ENCODE measurements at places on chromosomes 12 and 14.

GRCh38 chr12:26277506-26278246 is 82.3 kb downstream of the SSPN start:
- no peak for DNase-seq

DNA sequence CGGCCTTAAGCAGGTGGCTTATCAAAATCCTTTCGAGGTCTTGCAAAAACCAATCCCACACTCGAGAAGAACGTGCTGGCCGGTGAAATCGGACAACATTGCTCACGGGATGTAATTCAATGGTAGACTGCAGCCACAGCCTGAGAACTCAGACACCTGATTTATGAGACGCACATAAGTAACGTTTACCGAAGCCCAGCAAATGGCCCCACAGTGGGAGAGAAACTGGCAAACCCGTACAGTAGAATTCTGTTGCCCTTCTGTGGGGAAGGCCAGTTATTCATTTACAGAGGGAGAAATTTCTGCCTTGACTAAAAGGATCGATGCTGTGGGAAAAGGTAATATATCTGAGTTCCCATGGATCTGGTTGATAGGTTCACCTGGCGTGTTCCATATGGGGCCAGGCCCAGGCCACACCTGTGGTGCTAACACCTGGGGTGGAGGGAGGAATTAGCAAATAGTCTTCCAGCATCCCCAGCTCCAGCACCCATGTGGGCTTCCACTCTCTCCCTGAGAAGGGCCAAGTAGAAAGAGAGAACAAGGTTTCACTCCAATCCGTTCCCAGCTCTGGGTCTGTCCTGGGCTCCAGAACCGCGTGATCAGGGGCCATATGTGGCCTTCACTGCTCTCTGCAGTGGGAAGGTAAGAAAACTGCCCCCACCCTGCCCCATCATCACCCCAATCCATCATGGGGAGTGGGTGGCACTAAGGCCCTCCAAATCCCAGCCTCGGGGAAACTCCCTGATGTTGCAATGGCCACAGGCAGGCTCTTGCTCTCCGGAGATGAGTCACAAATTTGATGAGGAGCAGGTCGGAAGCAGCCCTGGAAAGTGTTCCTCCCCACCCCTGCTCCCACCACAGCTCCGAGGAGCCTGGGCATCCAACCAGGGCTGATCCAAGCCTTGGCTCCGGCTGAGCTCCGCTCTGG is 12.7 kb downstream of the BDKRB1 start:
- peak; percentile 82 for DNase-seq

DNA sequence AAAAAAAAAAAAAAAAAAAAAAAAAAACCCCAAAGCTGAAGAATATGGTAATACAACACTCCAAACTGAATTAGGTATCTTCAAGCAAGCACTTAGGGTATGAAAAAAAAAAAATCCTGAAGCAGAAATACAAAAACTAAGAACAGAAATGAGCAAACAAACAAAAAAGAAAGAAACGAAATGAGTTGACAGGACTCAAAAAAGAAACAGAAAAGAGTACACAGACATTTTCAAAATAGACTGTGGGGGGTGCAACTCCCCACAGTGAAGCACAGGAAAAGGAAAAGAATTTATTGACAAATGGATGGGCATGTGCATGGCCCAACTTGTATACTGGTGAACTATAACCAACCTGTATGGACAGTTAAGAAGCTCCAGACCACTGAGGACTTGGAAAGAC is 24.6 kb downstream of the RPS6KA5 start:
- no peak for DNase-seq

GRCh38 chr12:12032851-12033797 is 37.6 kb upstream of the BCL2L14 start:
- peak; percentile 65 for DNase-seq

- DNase-seq, result no peak
Observed at GRCh38 chr12:120472521-120472920, 3.0 kb upstream of the SRSF9 start.

DNA sequence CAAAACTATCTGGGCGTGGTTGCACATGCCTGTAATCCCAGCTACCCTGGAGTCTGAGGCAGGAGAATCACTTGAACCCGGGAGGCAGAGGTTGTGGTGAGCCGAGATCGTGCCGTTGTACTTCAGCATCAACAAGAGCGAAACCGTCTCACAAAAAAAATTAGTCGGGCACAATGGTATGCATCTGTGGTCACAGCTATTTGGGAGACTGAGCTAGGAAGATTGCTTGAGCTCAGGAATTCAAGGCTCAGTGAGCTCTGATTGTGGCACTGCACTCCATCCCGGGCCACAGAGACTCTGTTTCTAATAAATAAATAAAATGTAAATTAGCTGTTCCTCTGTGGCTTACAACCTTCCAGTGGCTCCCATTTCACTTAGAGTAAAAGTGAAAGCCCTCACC is 28.0 kb downstream of the RCOR1 start:
- DNase-seq, result peak; percentile 40

DNA sequence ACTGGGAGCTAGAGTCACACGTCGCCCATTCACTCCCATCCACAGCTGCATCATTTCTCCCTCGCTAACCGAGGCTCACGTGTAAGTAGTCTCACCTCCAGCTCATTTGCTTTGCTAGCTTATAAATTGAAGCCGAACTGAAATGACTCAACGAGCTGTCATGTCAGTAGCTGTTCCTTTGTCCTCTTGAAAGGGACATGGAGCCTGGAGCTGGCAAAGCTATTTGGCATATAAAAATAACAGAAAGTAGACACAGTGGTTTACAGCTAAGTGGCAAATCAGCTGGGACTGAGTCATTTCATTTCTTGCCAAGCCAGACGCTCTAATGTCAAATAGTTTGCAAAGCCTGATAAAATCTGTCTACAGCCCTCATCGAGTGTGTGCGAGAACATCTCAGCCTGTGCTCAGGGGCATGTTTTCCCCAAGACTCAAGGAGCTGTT is 114.4 kb upstream of the TMEM233 start:
- DNase-seq, result no peak

GRCh38 chr12:89427508-89428156 is 75.3 kb upstream of the DUSP6 start:
- DNase-seq, result no peak

- DNase-seq, result peak; percentile 70
Observed at GRCh38 chr14:59358102-59358501, 107.1 kb downstream of the GPR135 start.

GRCh38 chr12:104122298-104122697 is 15.7 kb downstream of the NFYB start:
- DNase-seq, result no peak

DNA sequence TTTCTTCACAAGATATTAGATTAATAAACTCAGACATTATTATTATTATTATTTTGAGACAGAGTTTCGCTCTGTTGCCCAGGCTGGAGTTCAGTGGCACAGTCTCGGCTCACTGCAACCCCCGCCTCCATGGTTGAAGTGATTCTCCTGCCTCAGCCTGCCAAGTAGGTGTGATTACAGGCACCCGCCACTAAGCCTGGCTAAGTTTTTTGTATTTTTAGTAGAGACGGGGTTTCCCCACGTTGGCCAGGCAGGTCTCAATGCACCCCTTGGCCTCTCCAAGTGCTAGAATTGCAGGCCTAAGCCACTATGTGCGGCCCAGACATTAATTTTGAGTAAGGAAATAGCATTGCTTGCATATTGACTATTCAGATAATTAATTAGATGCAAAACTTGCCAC is 554.9 kb upstream of the LRFN5 start:
- no peak for DNase-seq

GRCh38 chr14:88063811-88064210 is 58.9 kb downstream of the GPR65 start:
- no peak for DNase-seq

- no peak for DNase-seq
Observed at GRCh38 chr12:113086249-113087164, 30.0 kb downstream of the DTX1 start.

GRCh38 chr12:75774261-75775052 is 257.1 kb downstream of the PHLDA1 start:
- no peak for DNase-seq

DNA sequence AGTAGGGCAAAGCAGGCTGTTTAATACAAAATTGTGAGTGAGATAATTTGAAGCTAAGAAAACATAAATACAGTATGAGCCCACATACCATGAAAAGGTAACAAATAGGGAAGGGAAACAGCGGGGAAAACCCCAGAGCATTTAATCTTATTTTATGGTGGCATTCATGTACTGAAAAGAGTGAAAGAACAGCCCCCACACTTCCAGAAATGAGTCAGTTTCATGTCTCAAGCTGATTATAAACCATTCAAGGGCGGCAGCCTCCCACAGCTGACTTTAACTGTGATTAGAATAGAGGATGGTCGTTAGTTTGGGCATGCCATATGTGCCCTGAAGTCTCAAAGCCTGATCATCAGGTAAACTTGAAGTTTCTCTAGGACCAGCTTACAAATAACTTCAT is 64.5 kb downstream of the FOXG1 start:
- DNase-seq, result no peak

DNA sequence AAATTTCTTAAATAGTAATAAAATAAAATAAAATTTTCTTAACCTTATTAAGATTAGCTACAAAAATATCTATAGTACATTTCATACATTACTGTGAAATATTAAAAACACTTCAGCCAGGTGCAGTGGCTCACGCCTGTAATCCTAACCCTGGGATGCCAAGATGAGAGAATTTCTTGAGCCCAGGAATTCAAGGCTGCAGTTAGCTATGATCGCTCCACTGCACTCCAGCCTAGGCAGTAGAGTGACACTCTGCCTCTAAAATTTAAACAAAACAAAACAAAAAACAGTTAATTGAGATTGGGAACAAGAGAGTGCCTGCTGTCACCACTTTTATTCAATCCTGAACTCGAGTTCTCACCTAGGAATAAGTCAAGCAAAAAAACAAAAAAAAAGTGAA is 95.0 kb upstream of the CPNE8 start:
- no peak for DNase-seq

DNA sequence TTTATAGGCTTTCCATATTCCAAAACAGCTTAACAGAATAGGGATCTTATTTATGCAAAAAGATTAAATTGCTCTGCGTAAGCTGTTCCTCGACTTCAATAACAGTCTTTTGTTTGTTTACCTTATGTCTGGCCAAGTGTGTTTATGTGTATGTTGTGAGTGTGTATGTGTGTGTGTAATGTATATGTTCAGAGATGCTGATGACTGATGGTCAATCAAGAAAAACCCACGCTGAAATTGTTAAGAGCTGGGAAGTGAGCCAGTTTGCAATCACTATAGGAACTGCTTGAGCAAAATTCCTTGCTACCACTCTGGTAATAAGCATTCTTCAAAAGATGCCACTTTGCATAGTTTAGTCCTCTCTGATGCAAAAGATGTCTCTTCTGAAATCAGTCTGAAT is 59.6 kb downstream of the PRKD1 start:
- DNase-seq, result peak; percentile 41

- DNase-seq, result no peak
Observed at GRCh38 chr14:68824517-68825347, 31.9 kb upstream of the ZFP36L1 start.

- no peak for DNase-seq
Observed at GRCh38 chr12:110561471-110562201, 21.5 kb downstream of the PPTC7 start.

DNA sequence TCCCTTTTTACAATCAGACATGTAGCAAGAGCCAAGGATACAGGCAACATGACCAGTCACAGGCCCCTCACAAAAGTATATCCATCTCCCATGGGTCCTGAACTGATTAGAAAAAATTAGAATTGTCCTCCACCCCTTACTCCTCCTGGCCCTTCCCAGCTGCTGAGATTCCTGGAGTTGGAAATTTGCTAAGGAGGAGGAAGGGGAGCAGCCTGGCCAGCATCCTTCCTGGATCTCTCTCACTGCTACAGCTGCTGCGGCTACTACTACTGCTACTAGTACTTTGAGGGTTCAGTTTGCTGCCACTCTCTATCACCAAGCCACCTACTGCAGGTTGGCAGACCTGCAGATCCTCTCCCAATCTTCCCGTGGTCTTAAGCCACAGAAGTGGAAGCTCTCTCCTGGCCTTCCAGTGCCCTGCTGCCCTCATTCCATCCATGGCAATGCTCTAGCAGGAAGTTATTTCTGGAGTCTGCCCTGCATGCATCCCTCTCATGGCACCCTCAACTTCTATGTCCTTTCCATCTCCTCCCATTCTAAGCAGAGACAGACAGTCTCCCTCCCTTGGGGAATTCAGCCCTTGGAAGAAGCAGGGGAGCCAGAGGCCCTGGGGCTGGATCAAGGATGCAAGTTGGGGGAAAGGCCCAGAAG is 1.0 kb downstream of the ITGA7 start:
- no peak for DNase-seq

DNA sequence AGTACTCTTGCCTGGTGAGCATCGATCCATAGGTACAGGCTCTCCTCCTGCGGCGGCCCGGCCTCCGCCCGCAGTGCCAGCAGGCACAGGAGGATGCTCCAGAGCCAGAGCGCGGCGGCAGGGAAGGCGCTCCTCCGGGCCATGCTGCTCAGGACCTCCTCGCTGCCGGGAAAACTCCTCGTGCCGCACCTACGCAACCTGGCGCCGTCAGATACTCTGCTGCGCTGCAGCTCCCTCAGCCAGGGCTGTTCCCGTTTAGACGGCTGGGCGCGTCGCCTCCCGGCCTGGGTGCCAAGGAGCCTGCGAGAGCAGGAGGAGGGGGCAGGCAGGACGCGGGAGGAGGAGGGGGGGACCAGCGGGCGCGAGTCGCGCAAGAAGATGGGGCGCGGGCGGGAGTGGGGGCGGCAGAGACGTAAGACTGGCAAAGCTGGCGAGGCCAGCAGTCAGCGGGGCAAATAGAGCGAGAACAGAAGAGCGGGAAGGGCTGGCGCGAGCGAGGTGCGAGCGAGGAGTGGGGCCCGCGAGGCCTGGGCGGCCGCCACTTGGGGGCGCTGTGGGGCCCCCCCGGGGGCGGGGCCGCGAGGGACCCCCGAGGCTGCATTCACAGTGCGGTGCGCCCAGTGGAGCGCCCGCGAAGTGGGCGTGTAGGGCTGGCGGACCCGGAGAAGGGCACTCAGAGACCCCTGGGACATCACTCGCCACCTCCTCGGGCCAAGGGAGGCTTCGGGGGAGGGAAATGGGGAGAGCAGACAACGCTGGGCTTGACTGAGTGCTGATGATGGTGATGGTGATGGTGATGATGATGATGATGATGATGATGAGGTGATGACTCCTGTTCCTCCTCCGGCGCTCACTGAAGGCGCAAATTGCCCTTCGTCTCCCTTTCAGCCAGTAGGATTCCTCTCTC is at the start of gene WIF1:
WIF1 (minus strand) TSS at position 257 of the 907 bp plus-strand sequence; CDS start at position 143, 114 bp downstream.
- DNase-seq, result no peak

DNA sequence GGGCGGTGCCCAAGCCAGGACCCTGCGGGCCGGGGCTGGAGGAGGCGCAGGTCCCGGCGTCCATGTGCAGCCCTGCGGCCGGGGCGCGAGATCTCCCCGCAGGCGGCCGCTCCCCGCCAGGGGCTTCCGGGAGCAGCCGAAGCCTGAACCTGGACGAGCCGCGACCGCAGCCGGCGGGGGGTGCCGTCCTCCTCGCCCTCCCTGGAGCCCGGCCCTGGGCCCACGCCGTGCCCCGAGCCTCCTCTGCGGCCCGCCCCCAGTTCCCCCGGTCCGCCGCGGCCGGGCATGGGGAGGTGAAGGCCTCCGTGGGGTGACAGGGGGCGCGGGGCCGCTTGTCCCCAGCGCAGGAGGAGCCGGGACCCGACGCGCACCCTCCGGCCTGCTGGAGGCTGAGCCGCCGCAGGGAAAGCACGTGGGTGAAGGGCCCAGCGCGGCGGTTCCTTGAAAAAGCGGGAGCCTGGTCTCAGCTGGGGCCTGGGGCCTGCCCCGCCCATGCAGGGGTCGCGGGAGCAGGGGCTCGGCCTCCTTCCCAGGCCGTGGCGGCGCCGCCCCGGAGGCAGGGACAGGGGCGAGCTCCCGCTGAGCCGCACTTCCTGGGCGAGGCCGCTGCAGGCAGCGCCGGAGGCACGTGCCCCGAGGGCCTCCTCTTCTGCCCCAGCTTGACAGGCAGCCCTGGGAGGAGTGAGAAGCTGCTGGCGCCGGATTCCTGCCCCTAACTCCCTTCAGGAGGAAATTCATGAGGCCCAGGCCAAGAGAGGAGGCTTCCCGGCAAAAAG is 55.6 kb upstream of the PPP2R5C start:
- DNase-seq, result peak; percentile 7

GRCh38 chr12:6916426-6917200 is 2.2 kb downstream of the ENO2 start:
- no peak for DNase-seq

All from fibroblast of skin of left quadriceps (primary cell).